ENCODE measurements at places on chromosomes 7 and 10.

GRCh38 chr7:8295638-8296361, 33.8 kb upstream of the ICA1 start:
- no peak for DNase-seq

GRCh38 chr7:142798451-142799436, 28.0 kb downstream of the PRSS2 start:
- no peak for DNase-seq

DNA sequence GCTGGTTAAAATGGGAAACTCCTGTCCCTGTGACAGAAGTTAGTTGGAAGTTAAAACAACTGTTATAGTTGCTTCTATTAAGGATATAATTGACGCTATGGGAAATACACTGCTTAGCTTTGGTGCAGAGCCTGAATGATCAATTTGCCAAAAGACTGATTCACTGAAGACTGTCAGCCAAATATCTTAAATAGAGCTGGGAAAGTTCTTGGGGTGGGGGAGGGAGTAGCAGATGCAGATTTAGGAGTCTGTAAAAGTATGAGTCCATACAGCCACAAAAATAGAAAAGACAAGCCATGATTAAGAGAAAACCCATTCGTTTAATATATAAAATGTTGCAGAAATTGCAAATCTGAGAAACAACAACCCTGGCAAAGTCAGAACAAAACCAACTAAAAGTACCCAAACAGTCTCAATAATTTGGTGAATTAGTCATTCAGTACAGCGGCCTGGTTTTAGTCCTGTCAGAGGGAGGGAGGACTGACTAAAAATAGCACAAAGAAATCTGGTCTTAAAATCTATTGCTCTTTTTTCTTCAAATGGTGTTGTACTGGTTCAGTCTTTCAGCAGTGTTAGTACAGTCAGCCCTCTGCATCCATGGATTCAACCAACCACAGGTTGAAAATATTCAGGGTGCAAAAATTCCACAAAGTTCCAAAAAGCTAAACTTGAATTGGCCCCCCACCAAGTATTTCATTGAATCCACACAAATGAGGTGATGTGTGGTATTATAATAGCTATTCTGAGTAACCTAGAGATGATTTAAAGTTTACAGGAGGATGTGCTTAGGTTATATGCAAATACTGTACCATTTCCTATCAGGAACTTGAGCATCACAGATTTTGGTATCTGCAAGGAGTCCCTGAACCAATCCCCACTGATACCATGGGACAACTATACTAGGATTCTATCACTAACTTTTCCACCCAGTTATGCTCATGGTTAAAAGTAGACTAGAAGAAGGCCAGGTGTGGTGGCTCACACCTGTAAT, 30.0 kb downstream of the STK17A start:
- no peak for DNase-seq

- DNase-seq, result no peak
Observed at GRCh38 chr10:96280859-96281258, 9.5 kb upstream of the BLNK start.

GRCh38 chr7:22445140-22445743, 54.7 kb downstream of the STEAP1B start:
- DNase-seq, result peak; percentile 84

DNA sequence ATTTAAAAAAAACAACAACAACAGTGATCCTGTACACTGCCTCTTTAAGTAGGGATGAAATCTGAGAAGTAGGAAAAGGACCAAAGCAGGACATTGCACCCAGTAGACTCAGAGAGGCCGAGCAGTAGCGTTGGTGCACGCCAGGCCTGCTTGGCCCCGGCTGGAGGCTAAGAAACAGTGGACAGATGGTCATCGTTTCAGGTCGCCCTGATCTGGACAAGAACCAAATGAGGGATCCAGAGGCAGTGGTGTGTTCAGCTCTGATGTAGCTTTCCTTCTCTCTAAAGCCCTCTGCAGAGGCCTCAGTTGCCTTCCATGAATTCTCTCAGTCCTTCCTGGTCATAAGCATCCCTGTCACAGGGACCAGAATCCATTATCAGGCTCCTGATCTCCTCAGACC, 142.2 kb upstream of the CDCA7L start:
- no peak for DNase-seq

GRCh38 chr10:54470324-54470631, 330.8 kb downstream of the PCDH15 start:
- no peak for DNase-seq

GRCh38 chr10:124619802-124620490, 124.2 kb downstream of the FAM53B start:
- DNase-seq, result no peak

- peak; percentile 92 for DNase-seq
Observed at GRCh38 chr7:100489824-100490223, 6.1 kb downstream of the NYAP1 start.

- DNase-seq, result no peak
Observed at GRCh38 chr10:100965820-100966219, 3.5 kb upstream of the SEMA4G start.

DNA sequence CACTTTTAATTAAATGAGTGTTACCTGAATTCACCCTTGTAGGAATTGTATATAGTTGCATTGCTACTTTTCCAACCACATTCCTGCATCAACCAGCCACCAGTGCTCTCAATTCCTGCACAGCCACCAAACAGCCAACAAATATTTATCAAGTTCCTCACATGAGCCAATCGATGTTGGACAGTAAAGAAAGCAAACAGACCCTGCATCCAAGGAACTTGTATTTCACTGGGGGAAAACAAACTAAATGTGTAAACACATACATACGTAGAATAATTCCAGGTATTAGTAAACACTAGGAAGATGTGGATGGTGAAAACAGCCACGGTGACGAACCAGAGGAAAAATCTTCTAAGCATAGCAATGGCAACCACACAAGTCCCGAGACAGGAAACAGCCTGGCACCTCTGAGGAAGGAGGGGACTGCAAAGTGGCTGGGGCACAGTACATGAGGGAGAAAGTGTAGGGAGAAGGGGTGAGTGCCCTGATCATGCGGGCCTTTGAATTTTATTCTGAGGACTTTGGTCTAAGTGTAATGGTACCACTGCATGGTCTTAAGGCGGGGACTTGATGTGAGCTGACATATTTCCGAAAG, 111.2 kb downstream of the XRCC2 start:
- DNase-seq, result no peak

DNA sequence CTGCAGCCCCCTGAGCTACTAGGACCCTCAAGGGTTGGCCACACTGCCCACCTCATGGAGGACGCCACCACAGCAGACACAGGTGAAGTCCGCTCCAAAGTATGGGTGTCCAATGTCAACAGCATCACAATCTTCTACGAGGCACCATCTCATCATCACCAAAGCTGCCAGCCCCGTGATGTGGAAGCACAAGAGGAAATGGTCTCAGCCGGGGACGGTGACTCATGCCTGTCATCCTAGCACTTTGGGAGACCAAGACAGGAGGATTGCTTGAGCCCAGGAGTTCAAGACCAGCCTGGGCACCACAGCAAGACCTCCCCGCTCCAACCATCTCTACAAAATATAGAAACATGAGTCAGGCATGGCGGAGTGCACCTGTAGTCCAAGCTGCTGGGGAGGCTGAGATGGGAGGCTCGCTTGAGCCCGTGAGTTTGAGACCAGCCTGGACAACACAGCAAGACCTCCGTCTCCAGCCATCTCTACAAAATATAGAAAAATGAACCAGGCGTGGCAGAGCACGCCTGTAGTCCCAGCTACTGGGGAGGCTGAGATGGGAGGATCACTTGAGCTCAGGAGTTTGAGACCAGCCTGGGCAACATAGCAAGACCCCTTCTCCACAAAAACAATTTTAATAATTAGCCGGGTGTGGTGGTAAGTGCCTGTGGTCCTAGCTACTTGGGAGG, 48.8 kb upstream of the MYL10 start:
- no peak for DNase-seq

- no peak for DNase-seq
Observed at GRCh38 chr10:14584661-14585060, 190.0 kb downstream of the FAM107B start.

DNA sequence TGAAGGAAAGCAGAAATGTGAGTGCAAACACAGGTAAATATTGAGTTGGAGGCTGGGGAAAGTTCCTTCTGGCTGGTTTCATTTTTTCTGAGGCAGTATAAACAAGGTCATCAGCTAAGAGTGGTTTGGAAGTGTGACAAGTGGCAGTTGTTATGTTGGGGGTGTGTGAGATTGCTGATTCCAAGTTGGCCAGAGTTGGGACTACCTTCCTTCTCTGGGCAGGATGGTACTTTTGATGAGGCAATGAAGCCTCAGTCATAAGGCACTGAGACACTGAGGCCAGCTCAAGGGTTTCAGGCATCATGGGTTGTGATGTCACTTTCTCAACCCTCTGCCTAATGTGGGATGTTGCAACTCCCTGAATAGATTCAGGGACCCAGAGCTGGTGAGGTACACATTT, 8.2 kb upstream of the PTTG1IP2 start:
- no peak for DNase-seq

DNA sequence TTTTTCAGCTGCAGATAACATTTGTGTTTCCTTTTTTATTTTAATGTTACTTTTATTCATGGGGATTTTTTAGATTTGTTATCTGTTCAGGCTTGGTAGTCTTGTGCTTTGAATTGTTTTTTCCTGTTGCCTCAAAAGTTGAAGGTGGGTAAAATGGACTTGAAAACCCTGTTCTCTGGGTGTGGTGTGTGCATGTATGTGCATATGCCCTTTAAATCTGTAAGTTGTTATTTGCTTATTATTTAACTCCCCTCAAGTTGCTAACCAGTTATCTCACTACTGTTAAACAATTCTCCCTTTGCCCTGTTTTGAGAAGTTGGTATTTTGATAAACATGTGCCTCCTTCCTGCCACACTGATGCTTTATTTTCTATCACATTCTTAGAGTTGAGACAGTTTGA, 30.6 kb downstream of the TSPAN14 start:
- DNase-seq, result no peak

GRCh38 chr7:85424298-85424697, 237.4 kb upstream of the SEMA3D start:
- no peak for DNase-seq

DNA sequence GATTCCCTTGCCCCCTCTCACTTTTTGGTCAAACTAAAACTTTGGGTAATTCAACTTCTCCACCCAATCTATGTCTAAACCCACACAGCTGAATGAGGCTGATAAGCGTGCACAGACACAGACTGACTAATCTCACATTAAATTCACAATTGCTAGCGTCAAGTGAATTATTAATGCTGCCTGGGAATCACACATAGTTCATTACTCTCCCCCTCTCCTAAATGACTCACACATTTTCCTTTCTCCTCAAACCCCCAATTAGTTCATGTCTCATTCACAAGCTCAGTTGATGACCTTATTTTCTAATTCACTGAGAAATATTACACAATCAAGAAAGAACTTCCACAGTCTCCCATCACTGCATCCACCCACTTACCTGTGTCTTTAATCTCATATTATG, 14.5 kb downstream of the KLF14 start:
- no peak for DNase-seq

DNA sequence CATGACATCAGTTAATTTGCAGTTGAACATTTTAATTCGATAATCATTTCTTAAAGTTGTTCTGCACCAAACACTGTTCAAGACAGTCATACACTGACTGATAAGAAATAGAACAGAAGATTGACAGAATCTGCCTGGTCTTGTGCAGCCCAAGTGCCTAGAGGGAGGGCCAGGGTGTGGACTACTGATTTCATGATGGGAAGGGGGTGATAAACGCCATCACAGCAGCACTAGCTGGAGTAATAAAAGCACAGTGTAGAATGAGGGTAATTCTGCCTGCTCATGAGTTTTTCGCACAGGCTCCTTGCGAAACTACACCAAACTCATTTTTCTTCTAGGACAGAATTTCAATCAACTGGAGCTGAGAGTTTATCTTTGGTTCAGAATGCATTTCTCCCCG, 270.1 kb downstream of the ARL4A start:
- DNase-seq, result no peak

DNA sequence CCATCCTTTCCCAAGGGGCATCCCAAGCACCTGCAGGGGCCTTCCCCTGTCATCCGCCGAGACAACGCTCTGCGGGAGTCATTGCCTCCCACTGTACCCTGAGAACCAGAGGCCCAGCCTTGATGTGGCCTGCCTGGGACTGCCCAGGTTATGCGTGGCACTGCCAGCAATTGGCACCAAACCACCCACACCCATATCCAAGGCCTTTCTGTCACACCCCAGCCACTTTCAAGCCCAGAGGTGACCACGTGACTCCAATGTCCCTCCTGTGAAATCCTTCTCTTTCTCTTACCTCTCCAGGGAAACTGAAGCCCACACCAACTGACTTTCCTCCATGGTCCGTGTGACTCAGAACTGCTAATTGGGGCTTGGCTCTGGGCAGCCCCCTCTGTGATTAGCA, 123.9 kb downstream of the C10orf105 start:
- DNase-seq, result no peak

DNA sequence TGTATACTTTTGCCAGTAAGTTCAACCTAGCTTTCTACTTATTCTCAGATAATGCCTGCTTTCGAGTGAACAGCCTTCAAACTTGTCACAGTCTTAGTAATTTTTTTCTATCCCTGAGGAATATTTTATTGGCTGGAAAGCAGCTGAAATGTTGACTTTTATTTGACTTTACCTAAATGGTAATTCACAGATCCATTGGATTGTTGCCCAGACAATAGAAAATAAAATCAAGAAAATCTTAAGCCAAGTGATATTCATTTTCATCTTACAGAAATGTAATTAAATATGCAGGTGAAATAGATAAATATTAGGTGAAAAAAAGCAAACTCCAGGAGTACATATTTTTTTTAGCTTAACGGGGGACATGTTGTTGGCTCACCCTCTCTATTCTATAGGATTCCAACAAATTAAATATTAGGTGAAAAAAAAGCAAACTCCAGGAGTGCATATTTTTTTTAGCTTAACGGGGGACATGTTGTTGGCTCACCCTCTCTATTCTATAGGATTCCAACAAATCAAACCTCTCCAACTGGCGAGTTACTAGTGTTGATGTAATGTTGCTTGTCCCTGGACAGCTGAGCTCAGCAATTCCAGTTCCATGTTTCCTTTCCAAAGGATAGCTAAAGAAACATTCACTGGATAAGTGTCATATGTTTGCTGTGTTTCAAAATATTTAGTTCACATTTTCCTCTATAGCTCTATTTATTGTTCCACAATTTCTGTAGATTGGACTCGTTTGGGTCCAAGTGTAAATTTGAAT, 4.2 kb downstream of the TMEM26 start:
- DNase-seq, result peak; percentile 51

- DNase-seq, result no peak
Observed at GRCh38 chr10:655184-655583, 34.3 kb downstream of the DIP2C start.

All from left hindlimb (tissue), 1 donor.